Cardiac ventricle fibroblast (primary cell): ENCODE measurements at places on chromosomes 2 and 18. TPM values are rescaled to one million over a fixed set of nuclear protein-coding genes. Genes with fewer than 3 reads are reported as not detected.

PLCL1 gene
- total RNA-seq, result 15.5 and 16.7 TPM in 2 replicates

CYBRD1 gene
- 319 and 355 TPM in 2 replicates for total RNA-seq

HOXD4 gene
- 0.87 TPM in 1 of 2 replicates, not detected in the other for total RNA-seq

DNAJC5G gene
- not detected in 2 replicates for total RNA-seq

ARHGAP28 gene
- total RNA-seq, result 15.7 and 21.3 TPM in 2 replicates

CHRND gene
- not detected in 2 replicates for total RNA-seq

ATP6V1B1 gene
- 0.12 and 1.4 TPM in 2 replicates for total RNA-seq
